ENCODE measurements at places on chromosomes 13 and 19.

DNA sequence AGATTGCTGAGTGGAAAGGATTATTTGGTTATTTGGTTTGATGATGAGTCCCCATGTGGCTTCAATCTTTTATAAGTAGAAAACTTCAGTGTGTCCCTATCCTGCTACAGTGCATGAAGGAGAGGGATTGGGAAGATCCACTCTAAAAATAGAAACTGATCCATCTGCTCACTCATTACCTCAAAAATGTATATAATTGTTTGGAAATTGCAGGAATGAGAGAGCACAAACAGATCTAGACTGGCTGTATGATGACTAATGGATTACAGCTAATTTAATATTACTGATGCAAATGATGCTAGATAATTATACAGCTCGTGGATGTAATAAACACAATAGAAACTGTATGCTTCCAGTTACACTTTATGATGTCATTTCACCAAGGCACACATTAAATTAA, 625.3 kb upstream of the PRR20A start:
- no peak for DNase-seq

DNA sequence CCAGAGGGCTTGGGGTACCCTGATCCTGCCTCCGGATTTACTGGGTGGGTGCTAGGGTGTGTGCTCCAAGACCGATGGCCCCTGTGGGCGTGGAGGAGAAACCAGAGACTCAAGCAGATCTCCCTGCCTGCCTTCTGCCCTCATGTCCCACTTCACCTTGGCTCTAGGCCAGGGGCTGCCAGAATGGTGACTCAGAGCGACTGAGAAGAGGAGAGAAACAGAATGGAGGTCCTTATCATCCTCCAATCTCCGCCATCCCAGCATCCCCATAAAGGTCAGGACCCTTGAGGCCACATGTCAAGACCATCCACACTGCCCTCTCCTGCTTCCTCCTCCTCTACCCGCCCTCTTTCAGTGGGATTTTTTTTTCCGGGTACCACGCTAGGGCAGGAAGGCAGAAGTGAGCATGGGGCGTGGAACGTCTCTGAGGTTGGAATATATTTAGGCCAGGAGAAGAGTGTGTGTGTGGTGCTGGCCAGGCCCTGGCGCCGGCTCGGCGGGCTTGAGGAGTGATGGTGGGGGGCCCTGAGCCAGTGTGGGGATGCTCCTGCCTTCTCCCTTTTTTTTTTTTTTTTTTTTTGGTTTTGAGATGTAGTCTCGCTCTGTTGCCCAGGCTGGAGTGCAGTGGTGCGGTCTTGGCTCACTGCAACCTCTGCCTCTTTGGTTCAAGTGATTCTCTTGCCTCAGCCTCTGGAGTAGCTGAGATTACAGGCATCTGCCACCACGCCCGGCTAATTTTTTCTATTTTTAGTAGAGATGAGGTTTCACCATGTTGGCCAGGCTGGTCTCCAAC, 22.3 kb downstream of the IER2 start:
- no peak for DNase-seq

DNA sequence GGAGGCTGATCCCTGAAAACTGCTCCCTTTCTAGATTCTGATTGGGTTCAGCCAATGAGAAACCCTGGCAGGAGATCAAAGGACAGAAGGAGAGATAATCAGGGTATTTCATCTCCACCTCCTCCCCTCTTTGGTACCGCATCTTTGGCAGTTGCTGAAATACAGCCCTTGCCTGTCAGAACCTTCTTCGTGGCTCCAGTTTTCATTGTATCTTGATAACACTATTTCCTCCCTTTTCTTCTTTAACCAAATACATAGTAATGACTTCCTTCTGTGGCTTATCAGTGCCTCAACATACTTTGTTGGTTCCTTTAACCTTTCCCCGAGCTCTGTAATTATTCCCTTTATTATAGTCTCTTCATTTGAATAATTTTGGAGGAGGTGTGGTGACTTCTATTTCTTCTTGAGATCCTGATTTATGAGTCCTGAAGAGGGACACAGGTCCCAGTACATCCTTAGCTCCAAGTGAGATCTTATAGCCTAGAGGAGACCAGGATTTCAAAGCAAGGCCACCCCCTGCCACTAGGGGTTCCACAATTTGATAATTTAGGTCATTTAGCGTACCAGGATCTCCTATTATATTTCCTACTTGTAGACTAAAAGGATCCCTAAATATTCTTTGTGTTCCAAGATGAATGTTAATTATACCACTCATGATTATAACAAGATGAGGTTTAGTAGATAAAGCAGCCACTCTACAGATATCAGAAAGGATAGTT, 98.0 kb downstream of the EDNRB start:
- no peak for DNase-seq

- DNase-seq = no peak
These were observed 1.7 kb upstream of the PLPP2 start for GRCh38 chr19:292951-293350.

DNA sequence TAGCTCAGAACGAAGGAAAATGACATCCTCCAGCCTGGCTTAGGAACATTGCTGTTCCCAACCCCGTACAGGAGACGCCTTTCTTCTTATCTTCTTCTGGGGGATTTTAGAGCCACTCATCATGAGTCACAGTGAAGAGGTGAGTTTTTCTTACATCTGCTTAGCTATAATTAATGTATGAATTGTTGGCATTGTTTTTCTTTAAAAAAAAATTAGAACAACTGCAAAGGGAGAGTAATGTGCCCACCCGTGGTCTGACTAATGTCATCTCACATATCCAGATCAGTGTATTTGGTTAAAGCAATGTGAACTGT, 310.6 kb upstream of the TSHZ3 start:
- DNase-seq = no peak

GRCh38 chr19:13849991-13850909, 26.7 kb upstream of the NANOS3 start:
- no peak for DNase-seq

DNA sequence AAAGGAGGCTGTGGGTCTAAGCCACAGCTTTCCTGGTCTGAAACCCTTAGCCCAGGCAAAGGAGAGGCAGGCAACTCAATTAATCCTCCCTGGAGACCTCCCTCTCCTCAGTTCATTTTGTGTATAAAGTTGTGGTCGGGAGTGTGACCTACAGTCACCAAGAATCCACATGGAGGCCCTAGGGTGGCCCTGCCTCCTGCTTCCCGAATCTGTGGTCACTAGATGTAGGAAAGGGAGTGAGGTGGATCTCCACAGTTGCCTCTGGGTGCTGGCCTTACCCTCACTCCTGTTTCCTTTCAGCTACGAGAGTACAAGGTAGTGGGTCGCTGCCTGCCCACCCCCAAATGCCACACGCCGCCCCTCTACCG, 1.3 kb downstream of the RPL18A start:
- DNase-seq = no peak

- no peak for DNase-seq
These were observed 1.2 kb upstream of the LENG9 start for GRCh38 chr19:54464630-54465425.

DNA sequence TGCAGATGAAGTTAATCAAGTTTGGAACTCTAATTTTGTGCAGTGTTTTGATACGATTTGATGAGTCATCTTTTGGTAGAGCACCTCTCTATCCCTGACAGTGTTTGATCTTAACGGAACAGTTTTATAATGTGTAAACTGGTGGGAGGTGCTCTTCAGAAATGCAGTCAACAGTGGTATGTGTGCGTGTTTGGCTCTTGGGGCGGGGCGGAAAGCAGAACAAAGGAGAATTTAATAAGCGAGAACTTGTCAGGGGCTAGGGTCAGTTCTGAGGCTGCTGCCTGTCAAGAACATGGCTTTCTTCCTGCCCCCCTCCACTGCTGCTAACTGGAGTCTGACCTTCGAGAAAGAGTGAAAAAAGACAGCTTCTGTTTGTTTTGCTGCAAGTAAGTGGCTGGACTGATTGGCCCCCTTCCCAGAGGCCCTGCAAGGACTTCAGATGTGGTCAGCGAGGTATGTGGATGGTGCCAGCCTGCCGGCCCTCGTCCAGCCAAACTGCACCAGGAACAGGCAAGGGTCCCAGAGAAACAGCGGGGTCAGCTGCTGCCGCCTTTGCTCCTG, 40.8 kb downstream of the BBC3 start:
- DNase-seq = peak; percentile 63

- no peak for DNase-seq
These were observed 40.8 kb downstream of the TEX29 start for GRCh38 chr13:111361046-111361872.

DNA sequence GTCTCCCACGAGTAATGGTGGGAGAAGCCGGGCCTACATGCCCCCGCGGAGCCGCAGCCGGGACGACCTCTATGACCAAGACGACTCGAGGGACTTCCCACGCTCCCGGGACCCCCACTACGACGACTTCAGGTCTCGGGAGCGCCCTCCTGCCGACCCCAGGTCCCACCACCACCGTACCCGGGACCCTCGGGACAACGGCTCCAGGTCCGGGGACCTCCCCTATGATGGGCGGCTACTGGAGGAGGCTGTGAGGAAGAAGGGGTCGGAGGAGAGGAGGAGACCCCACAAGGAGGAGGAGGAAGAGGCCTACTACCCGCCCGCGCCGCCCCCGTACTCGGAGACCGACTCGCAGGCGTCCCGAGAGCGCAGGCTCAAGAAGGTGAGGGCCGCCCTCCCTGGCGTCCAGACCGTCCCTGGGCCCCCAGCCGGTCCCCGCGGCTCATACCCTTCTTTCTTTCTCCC, 1.4 kb upstream of the USF2 start:
- DNase-seq = peak; percentile 23

GRCh38 chr13:52395704-52396103, 10.3 kb downstream of the THSD1 start:
- DNase-seq = no peak

DNA sequence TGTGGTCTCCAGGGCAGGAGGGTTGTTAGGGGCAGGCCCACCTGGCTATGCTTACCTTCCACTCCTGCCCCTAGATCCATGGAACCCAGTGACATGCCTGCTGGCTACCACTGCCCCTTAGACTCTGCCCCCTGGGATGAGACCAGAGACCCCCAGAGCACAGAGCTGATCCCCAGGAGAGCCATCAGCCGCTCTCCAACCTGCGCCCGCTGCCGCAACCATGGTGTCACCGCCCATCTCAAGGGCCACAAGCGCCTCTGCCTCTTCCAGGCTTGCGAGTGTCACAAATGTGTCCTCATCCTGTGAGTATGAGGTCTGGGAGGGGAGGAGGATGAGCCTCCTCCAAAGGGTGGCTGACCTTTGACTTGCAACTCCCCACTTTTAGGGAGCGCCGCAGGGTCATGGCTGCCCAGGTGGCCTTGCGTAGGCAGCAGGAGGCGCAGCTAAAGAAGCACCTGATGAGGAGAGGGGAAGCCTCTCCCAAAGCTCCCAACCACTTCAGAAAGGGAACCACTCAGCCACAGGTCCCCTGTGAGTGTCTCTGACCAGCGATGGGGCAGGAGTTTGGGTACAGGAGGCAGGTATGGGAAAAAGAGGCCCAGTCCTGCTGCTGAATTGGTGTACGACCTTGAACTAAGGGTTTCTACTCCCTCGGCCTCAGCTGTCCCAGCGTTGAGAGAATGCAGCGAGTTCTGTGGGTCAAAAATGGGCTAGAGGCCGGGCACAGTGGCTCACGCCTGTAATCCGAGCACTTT, 2.7 kb downstream of the DMRTC2 start:
- no peak for DNase-seq

GRCh38 chr19:16836115-16837034, 7.2 kb downstream of the SIN3B start:
- no peak for DNase-seq

DNA sequence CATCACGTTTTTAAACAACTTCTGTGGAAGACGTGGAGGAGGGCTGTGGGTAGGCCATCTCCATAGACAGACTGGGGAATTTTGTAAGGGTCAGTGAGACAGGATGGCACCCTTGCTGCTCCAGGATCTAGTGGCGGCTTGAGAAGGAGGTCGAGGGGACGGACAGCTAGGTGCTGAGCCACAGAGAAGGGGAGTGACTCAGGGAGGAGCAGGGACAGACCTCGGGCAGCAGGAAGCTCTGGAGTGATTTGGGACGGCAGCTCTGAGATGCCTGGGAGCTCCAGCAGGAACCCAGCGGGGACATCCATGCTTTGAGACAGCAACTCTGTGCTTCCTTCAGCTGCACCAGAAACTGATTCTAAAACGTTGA, 169.1 kb upstream of the SOX1 start:
- no peak for DNase-seq

DNA sequence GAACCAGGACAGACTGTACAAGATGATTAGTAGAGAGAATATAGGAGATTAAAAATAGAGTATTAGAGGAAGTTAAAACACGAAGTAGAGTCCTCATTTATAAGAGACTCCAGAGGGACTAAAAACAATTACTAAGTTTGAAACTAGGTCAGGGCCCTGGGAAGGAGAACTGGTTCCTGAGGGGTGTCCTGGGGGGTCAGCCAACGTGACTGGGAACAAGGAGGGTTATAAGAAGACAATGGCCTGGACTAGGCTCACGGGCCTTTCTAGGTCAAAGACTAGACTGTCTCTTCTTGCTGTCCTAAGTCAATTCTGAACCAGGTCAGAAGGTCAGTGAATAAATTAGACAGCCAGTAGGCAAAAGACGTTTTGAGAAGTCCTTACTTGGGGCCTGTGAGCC, 165.3 kb downstream of the IER2 start:
- DNase-seq = no peak

- no peak for DNase-seq
These were observed 105.3 kb downstream of the MYO16 start for GRCh38 chr13:108734676-108735075.

GRCh38 chr19:34171539-34171876, 796 bp upstream of the LSM14A start:
- DNase-seq = no peak

DNA sequence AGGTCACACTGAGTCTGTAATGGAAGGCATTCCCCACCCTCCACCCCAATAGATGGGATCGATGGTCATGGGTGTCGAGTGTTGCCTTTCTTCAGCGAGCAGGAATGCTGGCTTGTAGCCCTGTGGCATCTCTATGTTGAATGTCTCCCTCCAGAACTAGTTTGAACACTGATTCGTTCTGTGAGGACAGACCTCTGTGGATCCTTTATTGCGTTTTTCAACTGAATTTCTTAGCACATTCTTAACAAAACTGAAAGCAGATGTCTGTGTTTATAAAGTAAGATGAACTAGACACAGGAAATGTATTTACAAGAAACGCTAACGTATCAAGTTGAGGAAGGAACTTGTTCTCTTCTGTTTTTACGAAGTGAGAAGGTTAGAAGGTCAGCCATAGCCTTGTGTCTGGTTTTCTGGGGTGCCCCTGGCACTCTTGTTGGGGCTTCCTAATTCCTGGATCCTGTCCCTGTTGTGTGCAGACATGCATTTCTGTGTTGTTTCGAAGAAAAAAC, 36.8 kb upstream of the TM9SF2 start:
- DNase-seq = no peak

- DNase-seq = no peak
These were observed 19.2 kb downstream of the ATP4B start for GRCh38 chr13:113638806-113639205.

GRCh38 chr13:33146843-33147611, 130.8 kb downstream of the KL start:
- no peak for DNase-seq

DNA sequence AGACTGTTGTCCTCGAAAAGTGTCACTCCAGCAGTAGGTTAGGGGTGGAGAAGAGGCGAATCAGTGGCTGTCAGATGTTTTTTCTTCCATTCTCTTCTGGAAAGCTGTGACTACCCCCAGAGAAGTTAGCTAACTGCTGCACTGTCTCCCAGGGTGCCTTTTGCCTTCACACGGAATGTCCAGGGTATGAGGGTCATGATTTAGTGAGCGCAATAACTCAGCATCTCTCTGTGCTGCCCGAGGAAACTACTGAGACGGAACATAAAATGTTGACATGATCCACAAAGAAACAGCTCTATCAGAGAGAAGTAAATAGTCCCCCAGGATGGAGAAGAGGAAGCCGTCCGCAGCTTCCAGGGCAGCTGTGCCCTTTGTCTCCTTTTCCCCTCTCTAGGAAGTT, 254.0 kb upstream of the ARGLU1 start:
- DNase-seq = no peak

GRCh38 chr13:109787135-109787954, 962 bp upstream of the IRS2 start:
- no peak for DNase-seq

Measured in left renal cortex interstitium (tissue), 4 donors.